Dermis microvascular lymphatic vessel endothelial cell (primary cell): ENCODE measurements at places on chromosomes 4 and X.

- no peak for DNase-seq
Observed at GRCh38 chr4:113556382-113557134, 205.0 kb downstream of the CAMK2D start.

DNA sequence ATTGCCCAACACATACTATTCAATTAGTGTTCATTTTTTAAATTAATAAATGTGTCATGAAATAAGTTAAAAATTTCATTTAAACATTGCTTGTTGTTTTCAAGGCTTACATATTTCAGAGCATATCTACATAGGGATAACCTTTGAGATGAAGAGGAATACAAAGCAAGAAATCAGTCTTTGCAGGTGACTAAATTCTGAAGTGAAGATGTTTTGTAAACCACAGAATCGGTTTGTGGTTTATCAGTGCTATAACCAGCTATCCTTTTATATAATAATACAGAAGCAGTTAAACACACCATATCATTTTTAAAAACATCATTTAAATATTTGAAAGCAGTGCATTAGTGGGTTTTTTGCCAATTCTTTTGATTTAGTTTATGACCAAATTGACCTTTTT lies 26.9 kb downstream of the FAM241A start:
- no peak for DNase-seq

- no peak for DNase-seq
Observed at GRCh38 chr4:173269280-173269679, 64.9 kb downstream of the HMGB2 start.

DNA sequence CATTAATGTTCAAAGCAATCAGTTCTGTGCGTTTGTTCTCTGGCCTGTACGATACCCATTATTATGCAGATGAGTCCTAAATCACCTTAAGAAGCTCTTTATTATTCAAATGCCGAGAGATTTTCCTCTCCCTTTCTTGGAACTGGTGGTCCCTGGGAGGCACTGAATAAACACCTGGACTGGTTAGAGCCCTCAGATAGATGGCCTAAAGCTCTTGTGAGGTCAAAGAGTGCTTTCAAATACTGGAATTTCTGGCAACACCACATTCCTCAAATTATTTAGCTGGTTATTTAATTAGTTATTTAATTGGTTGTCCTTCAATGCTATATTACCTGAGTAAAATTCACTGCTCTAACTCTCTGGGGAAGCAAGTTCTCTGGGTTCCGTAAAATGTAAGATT lies 3.0 kb downstream of the ARHGEF38 start:
- DNase-seq, result no peak

- DNase-seq, result no peak
Observed at GRCh38 chr4:88754796-88755195, 57.2 kb upstream of the NAP1L5 start.

DNA sequence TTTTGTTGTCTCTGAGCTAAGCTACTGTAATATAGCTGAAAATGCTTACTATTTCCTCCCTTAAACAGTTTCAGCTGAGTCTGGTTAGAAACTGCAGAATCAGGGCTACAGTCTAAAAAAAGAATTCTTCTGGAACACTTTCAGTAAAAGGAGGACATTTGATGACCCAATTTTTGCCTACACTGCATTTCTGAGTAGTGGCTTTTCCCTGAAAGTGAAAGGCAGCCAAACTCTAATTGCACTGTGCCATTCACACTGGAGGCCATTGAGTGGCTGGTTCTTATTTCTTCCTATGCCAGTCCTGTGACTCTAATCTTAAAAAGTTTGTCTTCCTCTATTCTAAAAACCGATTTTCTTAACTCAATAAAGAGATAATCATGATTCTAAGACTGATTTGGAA lies 526.0 kb downstream of the CFAP47 start:
- no peak for DNase-seq

DNA sequence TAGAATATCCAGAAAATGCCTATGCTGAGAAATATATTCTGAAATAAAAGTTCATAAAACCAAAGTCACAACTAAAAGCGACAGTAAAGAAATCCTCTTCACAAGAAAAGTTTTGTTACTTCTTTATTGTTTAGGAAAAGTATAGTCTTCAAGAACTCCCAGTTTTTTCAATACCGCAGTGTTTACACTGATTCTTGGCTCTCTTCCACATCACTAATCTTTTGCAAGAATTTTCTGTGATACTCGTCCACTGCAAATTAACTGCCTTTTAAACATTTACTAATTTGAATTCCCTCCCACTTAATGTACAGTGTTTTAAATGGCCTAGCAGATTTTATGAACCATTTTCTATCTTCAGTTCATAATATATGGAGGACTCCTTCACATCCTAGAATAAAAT lies 65.1 kb downstream of the HPGDS start:
- no peak for DNase-seq

- DNase-seq, result no peak
Observed at GRCh38 chrX:72238183-72238582, 644 bp downstream of the ERCC6L start.

- DNase-seq, result no peak
Observed at GRCh38 chrX:49188468-49189076, 2.4 kb upstream of the PRICKLE3 start.

DNA sequence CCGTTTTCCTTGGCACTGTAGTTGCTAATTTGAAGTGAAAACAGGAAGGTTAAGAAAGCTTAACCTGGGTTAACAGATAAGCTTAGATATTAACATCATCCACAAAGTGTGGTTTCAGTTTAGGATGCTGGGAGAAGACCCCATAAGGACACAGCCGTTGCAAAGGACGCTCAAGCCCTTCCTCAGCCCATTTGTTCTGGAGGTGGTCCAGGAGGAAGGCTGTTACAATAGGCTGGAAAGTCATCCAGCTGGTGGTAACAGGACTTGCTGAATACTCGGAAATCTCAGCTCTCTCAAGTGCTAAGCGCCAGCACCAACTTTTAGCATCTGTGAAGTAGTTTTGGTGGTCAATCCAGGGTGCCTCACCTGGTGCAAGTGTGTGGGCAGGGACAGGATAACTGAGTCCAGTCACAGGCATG lies 14.2 kb downstream of the CHST7 start:
- DNase-seq, result no peak

GRCh38 chrX:57900975-57901374 lies 9.3 kb downstream of the ZXDA start:
- peak; percentile 81 for DNase-seq

DNA sequence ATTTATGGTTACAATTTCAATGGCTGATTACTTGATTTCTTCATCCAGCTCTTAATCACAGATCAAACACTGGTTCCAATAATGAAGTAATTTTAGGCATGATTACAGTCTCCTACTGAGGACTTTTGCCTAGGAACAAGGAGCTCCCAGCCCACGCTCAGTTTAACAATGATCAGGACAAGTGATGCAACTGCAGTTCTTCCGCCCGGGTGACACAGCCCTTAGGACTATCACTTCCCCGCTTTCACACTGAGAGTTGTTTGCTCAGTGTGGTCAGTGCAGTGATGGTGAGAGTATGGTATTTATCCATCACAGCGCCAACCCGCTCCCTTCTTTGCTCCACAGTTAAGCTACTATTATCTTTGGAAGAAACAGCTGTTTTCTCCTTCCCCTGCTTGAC lies 203.2 kb upstream of the MBNL3 start:
- DNase-seq, result no peak

DNA sequence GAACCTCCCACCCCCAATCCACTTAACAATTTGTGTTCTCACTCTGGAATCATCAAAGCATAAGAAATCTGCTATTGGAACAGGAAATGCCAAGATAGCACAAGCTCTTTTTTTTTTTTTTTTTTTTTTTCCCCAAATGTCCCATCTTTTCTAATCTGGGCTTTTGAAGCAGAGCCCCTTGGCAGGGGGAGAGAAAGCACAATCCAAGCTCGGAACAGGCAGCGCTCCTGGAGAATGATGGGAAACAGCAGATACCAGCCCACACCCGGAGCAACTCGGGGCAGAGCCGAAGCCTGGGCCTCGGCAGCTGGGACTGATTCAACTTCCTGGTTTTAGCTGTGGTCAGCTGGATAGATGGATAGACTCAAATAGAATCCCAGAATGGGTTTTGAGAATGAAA lies 235.1 kb downstream of the QDPR start:
- peak; percentile 25 for DNase-seq

DNA sequence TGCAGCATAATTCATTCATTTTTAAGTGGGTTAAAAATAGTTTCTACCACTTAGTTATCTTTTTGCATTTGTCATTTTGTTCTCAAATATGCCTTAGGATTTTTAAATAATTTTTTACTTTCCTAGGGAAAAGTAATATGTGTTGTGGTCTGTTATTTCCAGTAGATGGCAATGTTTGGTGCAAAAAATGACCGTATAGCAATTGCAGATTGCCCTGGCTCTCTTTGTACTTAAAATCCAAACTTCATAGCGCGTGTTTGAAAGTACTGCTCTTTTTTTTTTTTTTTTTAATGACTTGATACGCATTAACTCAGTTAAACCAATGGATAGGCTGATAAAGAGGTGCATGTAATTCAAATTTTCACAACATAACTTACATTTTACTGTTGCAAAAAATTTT lies 74.4 kb upstream of the RBMX start:
- peak; percentile 30 for DNase-seq

DNA sequence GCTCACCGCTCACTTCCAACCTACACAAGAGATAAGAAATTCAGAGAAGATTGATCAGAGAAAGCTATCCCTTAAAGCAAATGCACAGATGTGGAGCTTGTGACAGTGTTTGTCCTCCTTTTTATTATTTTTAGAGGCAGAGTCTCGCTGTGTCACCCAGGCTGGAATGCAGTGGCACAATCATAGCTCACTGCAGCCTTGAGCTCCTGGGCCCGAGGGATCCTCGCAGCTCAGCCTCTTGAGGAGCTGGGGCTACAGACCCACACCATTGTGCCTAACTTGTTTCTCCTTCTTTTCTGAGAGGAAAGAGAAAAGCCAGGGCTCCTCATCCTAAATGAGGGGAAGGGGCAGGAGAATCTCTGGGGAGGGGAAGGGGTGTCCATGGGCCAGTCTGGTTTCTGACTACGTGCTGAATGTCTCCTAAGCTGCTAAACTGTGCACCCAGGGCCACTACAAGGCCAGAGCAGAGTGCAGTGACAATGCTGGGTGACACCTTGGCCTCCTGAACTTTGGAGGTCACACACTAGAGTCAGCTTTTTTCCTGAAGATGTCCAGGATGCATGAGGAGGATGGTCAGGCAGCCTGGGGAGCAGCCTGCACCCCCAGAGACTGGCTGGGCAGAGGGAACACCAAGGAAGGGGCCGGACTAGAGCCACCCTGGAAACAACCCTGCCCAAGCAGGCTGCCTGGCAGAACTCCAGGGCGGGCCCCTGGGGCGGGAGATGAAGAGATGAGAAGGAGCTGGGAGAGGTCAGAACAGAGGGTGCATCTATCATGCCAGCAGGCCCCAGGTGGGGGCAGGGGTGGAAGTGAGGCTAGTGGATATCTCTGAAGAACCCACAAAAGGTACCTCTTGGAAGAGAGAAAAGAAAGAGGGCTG lies 55.5 kb upstream of the PROM1 start:
- DNase-seq, result no peak

DNA sequence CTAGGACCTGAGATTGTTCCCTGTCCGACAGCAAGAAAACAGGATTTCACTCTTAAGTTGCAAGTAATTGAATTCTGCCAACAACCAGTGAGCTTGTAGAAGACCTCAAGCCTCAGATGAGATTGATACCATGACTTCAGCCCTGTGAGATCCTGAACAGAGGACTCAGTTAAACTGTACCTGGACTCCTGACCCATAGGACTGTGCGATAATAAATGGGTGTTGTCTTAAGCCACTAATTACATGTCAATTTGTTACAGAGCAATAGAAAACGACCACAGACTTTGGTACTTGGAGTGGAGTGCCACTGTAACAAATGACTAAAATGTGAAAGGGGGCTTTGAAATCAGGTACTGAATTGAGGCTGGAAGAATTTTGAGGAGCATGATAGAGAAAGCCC lies 12.0 kb downstream of the PBDC1 start:
- no peak for DNase-seq

DNA sequence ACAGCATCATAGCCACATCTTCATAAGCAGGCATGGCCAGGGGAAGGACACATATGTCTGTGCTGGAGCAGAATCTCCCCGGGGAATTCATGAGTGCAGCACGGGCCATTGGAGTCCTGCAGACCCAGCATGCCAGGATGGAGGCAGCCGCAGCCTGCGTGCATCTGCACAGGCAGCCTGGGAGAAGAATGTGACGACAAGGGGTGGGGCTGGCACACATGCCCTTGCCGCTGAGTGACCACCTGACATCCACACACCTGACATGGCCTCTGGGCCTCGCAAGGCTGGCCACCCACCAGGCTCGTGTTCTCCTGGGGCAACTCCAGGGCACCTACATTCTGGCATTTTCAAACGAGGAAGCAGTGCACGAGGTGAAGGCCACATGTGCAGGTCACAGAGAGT lies 66.2 kb upstream of the AFAP1 start:
- DNase-seq, result no peak

DNA sequence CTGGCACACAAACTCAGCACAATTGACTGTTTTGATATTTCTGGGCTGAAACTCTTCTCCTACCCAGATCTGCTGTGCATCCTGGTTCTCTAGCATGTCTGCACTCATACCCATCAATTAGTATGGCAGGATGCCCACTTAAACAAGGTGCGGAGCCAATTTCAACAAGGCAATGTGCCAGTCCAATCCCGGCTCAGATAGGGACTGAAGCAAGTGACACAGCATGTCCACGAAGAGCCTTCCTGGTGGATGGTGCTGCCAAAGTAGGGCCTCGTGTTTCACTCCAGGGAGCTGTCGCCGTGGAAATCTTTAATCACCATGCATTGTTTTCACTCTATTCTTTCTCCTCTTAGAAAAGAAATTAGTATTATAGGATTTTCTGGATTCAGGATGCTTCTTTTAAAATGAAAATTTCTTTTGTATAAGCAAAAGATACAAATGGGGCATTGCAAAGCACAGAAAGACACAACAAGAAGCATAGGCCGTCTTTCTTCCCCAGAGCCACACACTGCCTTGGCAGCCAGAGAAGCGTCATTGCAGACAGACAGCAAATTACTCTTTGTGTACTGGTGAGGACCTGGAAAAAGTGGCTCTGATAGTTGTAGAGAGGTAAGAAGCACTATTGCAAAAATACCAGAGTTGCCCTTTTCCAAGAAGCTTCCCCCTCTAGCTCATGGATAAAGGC lies 40.6 kb upstream of the LSM6 start:
- DNase-seq, result peak; percentile 85

GRCh38 chr4:6986072-6986780 lies 56.9 kb upstream of the TADA2B start:
- DNase-seq, result peak; percentile 72

- no peak for DNase-seq
Observed at GRCh38 chrX:7127056-7127455, 20.5 kb upstream of the STS start.
